ENCODE measurements at places on chromosomes 4 and X.

DNA sequence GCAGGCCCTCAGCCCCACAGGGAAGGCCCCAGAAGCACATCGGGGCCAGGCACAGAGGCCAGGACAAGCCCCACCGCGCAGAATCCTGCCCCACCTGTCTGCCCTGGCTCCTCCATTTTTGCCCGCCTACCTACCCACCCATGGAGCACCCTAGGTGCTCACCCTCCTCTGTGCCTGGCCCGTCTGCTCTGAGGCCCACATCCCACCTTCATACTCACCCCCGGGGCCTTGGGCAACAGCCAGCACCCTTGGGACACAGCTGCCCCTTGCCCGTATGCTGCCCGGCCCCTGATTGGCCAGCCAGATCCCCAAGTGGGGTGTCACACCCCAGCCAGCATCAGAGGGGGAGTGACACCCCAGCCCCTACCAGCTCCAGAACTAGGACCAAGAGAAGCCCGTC, 10.8 kb upstream of the TREX2 start:
- H3K4me3 ChIP-seq, result no peak overlapping the region
- H3K36me3 ChIP-seq, result peaks cover 9% of the 10 kb centered on the region
- H3K4me1 ChIP-seq, result no peaks in the 10 kb centered on the region

DNA sequence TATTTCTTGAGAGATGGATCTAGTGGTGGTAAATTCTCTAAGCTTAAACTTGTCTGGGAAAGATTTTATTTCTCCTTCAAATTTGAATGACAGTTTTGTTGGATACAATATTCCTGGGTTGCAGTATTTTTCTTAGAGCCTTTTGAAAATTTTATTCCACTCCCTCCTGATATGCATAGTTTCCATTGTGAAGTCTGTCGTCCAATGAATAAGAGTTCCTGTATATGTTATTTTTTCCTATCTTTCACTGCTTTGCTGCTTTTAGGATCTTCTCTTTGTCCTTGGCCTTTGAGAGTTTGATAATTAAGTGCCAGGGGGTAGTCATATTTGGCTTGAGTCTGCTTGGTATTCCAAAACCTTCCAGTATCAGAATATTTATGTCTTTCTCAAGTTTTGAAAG, 1156.4 kb upstream of the AGA start:
- no peak for DNase-seq
- no peak overlapping the region for H3K4me3 ChIP-seq
- H3K27me3 ChIP-seq, result no peaks in the 10 kb centered on the region
- H3K4me1 ChIP-seq, result peaks cover 5% of the 10 kb centered on the region
- H3K36me3 ChIP-seq, result no peaks in the 10 kb centered on the region

- H3K27ac ChIP-seq, result no peak overlapping the region
- H3K4me1 ChIP-seq, result peaks cover 3% of the 10 kb centered on the region
- H3K36me3 ChIP-seq, result no peaks in the 10 kb centered on the region
- no peak for DNase-seq
- no peak overlapping the region for H3K4me3 ChIP-seq
These were observed 538.2 kb downstream of the INPP4B start for GRCh38 chr4:142307857-142308256.

DNA sequence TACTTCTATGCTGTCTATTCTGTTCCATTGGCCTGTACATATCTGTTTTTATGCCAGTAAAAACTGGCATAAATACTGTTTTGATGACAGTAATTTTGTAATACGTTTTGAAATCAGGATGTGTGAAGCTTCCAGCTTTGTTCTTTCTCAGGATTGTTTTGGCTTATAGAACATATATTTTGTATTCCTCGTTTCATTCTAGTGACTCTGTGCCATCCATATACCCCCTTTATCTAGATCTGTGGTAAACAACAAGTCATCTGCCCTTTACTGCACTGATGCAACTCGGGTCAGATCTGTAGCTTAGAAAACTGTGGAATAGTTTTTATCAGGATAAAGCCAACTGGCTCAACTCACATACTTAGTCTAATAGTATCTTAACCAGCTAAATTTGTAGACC, 233.7 kb downstream of the PRDM5 start:
- H3K27me3 ChIP-seq, result no peaks in the 10 kb centered on the region
- H3K4me1 ChIP-seq, result no peaks in the 10 kb centered on the region
- no peaks in the 10 kb centered on the region for H3K36me3 ChIP-seq
- H3K4me3 ChIP-seq, result no peak overlapping the region
- no peak for DNase-seq
- no peak overlapping the region for H3K27ac ChIP-seq

- peaks cover 4% of the 10 kb centered on the region for H3K36me3 ChIP-seq
- no peak overlapping the region for H3K27ac ChIP-seq
- H3K4me3 ChIP-seq, result no peak overlapping the region
- H3K4me1 ChIP-seq, result no peaks in the 10 kb centered on the region
These were observed 145.5 kb downstream of the ANXA5 start for GRCh38 chr4:121551271-121551670.

- DNase-seq, result no peak
- no peak overlapping the region for H3K27ac ChIP-seq
- H3K4me1 ChIP-seq, result peaks cover 8% of the 10 kb centered on the region
- H3K4me3 ChIP-seq, result no peak overlapping the region
- H3K27me3 ChIP-seq, result no peaks in the 10 kb centered on the region
These were observed 103.4 kb upstream of the PDLIM3 start for GRCh38 chr4:185638548-185639301.

DNA sequence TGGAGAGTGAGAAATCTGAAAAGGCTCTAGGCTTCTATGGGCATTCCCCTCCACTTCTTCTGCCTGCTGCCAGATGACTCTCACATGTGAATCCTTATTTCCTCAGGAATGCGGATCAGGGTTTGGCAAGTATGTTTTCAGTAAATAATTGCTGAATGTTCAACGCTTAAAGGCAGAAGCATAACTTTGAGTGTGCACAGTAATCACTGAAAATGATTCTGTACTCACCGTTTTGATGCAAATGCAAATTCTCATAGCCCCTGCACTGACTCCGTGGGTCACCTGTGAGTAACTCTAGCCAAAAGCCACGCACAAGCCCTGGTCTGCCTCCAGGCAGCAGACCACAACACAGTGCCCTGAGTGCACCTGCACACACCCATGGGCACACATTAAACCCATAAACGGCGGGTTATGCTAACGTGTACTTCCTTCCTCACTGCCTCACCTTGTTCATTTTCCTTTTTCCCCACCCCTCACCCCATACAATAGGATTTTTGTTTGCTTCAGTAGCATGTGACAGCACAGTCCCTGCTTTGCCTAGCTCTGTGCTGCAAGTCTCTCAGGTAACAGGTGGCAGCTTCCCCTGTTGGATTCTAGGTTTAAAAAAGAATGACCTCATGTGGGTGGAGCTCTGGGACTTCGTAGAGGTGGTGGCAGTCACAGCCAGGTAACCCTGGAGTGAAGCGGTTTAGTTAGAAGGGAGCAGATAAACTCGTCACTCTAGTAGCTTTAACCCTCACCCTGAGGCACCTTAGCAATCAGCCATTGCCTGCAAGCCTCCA, at the start of gene ARHGEF38:
ARHGEF38 (plus strand) TSS at position 656 of the 782 bp plus-strand sequence. CDS start 146 bp downstream, outside the sequence.
- H3K4me1 ChIP-seq, result no peaks in the 10 kb centered on the region
- DNase-seq, result no peak
- H3K27me3 ChIP-seq, result peaks cover 51% of the 10 kb centered on the region
- no peaks in the 10 kb centered on the region for H3K36me3 ChIP-seq
- H3K27ac ChIP-seq, result no peak within 1 kb of the TSS

DNA sequence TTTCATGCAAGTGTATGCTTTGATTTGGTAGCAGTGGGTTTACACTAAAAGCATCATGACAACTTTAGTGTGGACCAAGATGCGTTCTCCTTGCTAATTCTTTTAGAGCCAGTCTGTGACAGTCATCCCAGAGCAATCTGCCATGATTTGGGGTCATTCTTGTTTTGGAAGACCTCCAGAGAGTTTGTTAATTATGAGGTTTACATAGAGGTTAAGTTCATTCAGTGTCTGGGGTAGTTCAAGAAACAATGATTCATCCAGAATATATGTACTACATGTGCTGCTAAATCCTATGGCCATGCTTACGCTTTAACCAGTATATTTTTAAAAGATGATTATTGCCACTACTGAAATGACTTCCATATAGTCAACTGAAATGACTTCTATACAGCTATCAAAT, 328.5 kb upstream of the AGA start:
- H3K27me3 ChIP-seq, result no peaks in the 10 kb centered on the region
- H3K4me3 ChIP-seq, result no peak overlapping the region
- no peaks in the 10 kb centered on the region for H3K36me3 ChIP-seq
- DNase-seq, result no peak
- no peaks in the 10 kb centered on the region for H3K4me1 ChIP-seq
- H3K27ac ChIP-seq, result no peak overlapping the region

DNA sequence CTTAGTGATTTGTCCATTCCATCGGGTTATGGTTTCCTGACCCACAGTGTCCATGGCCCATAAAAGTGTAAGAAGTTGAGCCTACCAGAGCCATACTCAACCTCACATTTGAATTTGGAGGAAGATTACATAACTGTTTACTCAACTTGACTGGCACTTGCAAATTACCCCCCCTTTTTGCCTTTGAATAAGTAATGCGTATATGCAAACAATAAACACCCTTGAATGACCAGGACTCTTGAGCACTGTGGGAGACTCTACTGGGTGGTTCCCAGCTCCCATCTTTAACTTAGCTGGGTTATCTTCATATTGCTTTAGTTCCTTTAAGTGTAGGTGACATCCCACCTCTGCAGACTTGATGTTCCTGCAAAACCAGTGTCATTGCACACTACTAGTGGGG, 30.6 kb upstream of the STIM2 start:
- no peak overlapping the region for H3K4me3 ChIP-seq
- no peaks in the 10 kb centered on the region for H3K36me3 ChIP-seq
- H3K27ac ChIP-seq, result no peak overlapping the region
- no peaks in the 10 kb centered on the region for H3K4me1 ChIP-seq

DNA sequence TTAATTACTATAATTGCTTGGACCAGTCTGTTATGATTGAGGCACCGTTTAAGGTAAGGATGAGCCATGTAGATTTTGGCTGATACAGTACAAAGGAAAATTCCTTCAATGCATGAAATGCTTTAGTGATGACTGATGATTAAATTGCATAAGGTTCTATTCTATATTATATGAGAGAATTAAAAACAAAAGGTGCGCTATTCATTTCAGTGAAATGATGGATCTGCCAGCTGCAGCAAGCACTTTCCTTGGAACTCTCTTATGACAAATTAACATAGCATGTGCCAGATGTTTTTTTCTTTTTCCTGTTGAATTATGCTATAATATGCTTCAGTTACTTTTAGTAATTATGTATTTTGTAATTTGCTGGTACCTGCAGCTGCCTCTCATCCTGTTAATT, 98.5 kb downstream of the JADE1 start:
- H3K4me3 ChIP-seq, result no peak overlapping the region
- no peak overlapping the region for H3K27ac ChIP-seq

DNA sequence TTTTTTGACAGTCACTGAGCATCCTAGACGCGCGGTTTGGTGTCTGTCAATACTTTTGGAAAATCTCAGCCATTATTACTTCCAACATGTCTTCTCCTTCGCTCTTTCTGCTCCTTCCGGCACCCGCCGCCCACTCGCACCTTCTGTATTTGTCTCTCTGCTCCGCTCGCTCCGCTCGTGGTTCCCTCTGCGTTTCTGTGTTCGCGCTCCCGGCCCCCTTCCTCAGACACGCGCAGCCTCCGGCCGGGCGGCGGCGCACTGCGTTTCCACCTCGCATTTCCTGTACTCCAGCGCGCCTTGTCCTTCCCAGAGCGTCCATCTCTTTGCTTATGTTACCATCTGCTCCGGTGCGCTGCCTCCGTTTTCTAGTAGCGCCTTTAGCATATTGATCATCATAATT, 21.1 kb downstream of the PDE6B start:
- H3K27ac ChIP-seq, result no peak overlapping the region
- H3K4me3 ChIP-seq, result no peak overlapping the region
- H3K36me3 ChIP-seq, result peaks cover 3% of the 10 kb centered on the region
- H3K4me1 ChIP-seq, result no peaks in the 10 kb centered on the region
- no peak for DNase-seq

DNA sequence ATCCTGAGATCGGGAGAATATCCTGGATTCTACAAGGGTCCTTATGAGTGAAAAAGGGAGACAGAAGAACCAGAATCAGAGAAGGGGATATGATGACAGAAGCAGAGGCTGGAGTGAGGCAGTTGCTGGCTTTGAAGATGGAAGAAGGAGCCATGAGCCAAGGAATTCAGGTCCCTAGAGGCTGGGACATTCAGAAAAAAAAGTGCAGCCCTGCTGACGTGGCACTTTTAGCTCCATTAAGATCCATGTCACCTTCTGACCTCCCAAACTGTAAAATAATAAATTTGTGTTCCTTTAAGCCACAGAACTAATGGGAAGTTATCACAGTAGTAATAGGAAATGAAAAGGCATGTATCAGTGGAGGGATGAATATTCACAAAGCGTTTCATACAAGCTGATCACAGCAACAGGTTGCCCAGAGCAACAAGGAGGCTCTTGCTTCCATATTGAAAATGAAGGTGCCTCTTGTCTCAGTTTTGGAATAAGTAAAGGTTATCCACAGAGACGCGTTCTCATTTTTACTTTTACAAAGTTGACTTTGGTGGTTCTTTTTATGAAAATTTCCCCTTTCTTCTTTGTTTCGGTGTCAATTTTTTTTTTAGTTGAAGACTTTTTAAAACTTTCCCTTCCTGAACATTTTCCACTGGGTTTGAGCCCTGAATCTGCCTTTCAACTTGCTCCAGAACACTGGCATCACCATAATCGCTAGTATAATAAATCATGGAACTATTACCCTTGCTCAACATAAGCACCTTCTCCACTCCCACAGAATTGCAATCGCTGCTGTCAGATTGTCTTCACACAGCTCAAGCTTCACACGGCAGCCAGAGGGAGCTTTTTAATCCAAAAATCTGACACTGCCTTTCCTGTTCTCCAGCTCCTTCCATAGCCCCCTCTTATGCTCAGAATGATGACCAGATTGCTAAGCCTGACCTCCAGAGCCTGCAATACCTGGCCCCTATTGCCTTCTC, 127.6 kb upstream of the RBPJ start:
- H3K4me1 ChIP-seq, result no peaks in the 10 kb centered on the region
- no peak for DNase-seq
- H3K27ac ChIP-seq, result no peak overlapping the region
- no peaks in the 10 kb centered on the region for H3K36me3 ChIP-seq
- no peaks in the 10 kb centered on the region for H3K27me3 ChIP-seq
- no peak overlapping the region for H3K4me3 ChIP-seq

- H3K4me1 ChIP-seq, result peaks cover 10% of the 10 kb centered on the region
- no peak overlapping the region for H3K4me3 ChIP-seq
- DNase-seq, result no peak
- H3K27ac ChIP-seq, result no peak overlapping the region
These were observed 30.6 kb downstream of the CLCN4 start for GRCh38 chrX:10187421-10187820.

GRCh38 chr4:125181804-125182203, 133.0 kb upstream of the FAT4 start:
- no peak overlapping the region for H3K27ac ChIP-seq
- H3K4me1 ChIP-seq, result no peaks in the 10 kb centered on the region
- H3K36me3 ChIP-seq, result no peaks in the 10 kb centered on the region
- DNase-seq, result no peak

DNA sequence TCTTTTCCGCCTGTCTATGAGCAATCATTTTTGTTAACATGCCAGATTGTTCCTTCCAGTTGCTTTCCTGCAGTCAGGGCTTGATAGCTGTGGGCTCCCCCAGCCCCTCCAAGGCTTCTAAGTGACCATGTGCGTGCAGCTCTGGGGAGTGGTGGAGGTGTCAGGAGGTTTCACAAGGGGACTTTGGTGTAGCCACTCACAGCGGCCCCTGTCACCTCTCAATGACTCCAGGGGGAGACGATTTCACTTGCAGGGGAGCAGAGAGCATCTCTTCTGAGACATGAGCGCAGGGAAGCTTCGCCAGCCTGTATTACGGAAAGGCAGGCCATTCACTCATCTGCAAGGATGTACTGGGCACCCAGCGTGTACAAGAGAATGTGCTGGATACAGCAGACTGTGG, 3.1 kb upstream of the GPR78 start:
- DNase-seq, result no peak
- peaks cover 64% of the 10 kb centered on the region for H3K27me3 ChIP-seq
- H3K27ac ChIP-seq, result no peak overlapping the region
- no peaks in the 10 kb centered on the region for H3K4me1 ChIP-seq

Data from neural crest cell (in vitro differentiated cells).